ENCODE measurements at places on chromosomes 5 and 9. TPM values are rescaled to one million over a fixed set of nuclear protein-coding genes. Genes with fewer than 3 reads are reported as not detected.

DNA sequence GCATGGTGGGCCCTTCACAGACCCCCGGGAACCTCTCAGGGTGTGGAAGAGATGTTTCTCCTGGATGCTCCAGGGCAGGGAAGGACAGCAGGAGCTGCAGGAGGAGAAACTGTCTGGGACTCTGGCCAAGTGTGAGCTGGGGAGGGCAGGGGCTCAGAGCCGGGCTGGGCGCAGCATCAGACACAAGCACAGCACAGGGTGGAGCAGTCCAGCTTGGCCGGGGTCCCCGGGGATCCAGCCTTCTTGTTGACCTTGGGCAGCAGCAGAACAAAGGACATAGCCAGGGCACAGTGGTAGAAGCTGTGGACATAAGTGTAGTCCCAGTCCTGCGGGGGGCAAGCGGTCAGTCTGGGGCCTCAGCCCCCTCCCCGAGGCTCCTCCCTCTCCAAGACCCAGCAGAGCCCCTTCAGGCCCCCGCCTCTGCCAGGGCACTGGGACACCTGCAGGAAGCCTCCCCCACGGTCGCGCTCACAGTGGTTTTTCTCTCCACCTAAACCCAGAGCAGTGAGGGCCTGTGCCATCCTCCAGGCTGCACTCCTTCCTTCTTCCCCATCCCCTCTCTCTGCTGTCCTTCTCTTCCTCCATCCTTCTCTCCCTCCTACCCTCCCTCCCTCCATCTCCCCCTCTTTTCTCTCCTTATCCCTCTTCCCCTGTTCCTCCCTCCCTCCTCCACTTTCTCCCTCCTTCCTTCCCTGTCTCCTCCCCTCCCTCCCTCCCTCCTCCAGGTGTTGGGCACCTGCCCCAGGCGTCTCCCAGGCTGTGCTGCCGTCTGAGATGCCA is 10.1 kb downstream of the MYMK start:
- H3K36me3 ChIP-seq = no peaks in the 10 kb centered on the region
- H3K4me1 ChIP-seq = no peaks in the 10 kb centered on the region
- no peak overlapping the region for H3K4me3 ChIP-seq
- H3K27ac ChIP-seq = no peak overlapping the region
- peaks cover 3% of the 10 kb centered on the region for H3K27me3 ChIP-seq

GRCh38 chr5:57662991-57663390 is 180.4 kb upstream of the ACTBL2 start:
- H3K36me3 ChIP-seq = no peaks in the 10 kb centered on the region
- H3K27ac ChIP-seq = no peak overlapping the region
- no peak overlapping the region for H3K4me3 ChIP-seq
- no peaks in the 10 kb centered on the region for H3K27me3 ChIP-seq
- peak; percentile 33 for DNase-seq

GRCh38 chr9:29806937-29807618 is 2233.8 kb upstream of the C9orf72 start:
- no peak for DNase-seq
- no peaks in the 10 kb centered on the region for H3K36me3 ChIP-seq
- no peak overlapping the region for H3K4me3 ChIP-seq
- no peak overlapping the region for H3K27ac ChIP-seq

DNA sequence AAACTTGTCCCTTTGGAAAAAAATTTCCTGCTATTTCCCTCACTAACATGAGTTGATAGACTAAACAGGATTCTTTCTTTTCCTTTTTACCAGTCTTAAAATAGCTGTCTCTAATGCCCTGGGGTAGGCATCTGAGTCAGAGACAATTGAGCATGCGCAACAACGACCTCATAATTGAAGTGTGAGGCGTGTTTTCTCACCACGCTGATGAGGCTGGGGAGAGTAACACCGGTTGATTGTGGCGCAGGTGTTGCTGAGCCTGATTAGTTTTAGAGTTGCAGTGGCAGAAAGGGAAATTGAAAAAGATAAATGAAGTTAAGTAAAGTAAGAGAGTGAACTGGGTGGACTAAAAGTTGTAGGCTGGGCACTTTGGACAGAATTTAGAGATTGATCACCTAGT is 213.7 kb downstream of the TLR4 start:
- H3K27ac ChIP-seq = no peak overlapping the region
- H3K4me1 ChIP-seq = no peaks in the 10 kb centered on the region
- H3K36me3 ChIP-seq = no peaks in the 10 kb centered on the region
- H3K4me3 ChIP-seq = no peak overlapping the region
- no peak for DNase-seq

GRCh38 chr9:129781981-129782380 is 21.0 kb upstream of the TOR1B start:
- H3K27ac ChIP-seq = no peak overlapping the region
- peaks cover 4% of the 10 kb centered on the region for H3K4me1 ChIP-seq
- DNase-seq = no peak
- no peaks in the 10 kb centered on the region for H3K27me3 ChIP-seq
- no peaks in the 10 kb centered on the region for H3K36me3 ChIP-seq

GRCh38 chr5:135359374-135360165 is 39.5 kb downstream of the MACROH2A1 start:
- H3K27ac ChIP-seq = no peak overlapping the region
- DNase-seq = no peak
- H3K36me3 ChIP-seq = peaks cover 20% of the 10 kb centered on the region

DNA sequence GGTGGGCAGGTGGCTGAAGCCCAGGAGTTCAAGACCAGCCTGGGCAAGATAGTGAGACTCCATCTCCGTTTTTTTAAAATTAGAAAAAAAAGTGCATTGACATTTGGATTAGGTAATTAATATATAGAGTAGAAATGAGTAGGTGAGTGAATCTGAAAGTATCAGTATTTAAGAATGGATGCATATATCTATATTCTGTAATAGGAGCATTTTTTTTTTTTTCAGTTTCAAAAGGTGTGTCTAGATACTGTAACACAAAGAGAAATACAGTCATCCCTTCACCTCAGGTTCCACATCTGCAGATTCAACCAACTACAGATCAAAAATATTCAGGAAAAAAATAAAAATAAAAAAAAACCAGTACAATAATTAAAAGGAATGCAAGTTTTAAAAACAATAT is 50.8 kb downstream of the RBM27 start:
- H3K4me3 ChIP-seq = no peak overlapping the region
- H3K27me3 ChIP-seq = no peaks in the 10 kb centered on the region
- H3K27ac ChIP-seq = no peak overlapping the region
- no peaks in the 10 kb centered on the region for H3K4me1 ChIP-seq

DNA sequence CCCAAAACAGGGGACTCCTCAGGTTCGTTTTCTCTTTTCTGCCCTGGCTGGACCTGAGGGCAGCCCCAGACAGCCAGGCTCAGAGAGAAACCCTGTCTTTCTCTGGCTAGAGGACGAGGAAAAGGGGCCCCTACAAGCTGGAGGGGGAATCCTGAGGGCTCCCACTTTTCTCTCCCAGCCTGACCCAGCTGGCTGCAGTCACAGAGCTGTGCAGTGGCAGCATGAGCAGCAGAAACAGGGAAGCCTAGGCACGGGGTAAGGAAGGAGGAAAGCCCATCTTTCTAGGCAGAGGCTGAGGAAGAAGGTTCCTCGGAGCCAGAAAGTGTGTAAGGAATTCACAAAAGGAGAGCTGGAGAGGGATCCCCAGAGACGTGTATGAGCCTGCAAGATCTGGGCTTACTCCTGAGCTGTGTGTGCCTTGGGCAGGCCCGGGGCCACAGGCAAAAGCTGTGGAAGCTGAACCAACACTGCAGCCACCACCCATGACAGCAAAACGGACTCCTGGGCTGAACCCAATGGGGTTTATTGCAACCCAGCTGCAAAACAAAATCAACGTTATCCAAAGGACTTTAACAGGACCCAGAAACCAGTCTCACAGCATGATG is 16.2 kb downstream of the CAMSAP1 start:
- no peak overlapping the region for H3K4me3 ChIP-seq
- no peak overlapping the region for H3K27ac ChIP-seq
- DNase-seq = no peak
- no peaks in the 10 kb centered on the region for H3K27me3 ChIP-seq
- no peaks in the 10 kb centered on the region for H3K36me3 ChIP-seq

DNA sequence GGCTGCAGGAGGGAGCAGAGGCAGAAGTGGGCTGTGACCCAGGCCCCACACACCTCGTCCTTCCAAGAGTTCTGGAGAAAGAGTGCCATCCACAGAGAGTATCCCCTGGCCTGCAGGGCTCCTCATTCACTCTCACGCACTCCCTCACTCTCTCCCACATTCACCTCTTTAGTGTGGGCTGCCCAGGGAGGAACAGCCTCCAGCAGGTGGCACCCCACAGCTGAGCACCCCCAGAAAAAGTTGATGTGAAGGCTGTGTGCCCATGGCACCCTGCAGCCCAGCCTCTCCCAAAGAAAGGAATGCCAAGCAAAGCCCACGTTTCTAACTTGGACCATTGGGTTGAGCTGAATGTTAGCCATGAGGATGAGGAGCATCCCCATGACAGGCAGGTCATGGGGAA is 4.5 kb upstream of the SHC3 start:
- DNase-seq = no peak
- H3K36me3 ChIP-seq = no peaks in the 10 kb centered on the region
- no peak overlapping the region for H3K4me3 ChIP-seq
- H3K4me1 ChIP-seq = peaks cover 23% of the 10 kb centered on the region
- no peak overlapping the region for H3K27ac ChIP-seq
- no peaks in the 10 kb centered on the region for H3K27me3 ChIP-seq

DNA sequence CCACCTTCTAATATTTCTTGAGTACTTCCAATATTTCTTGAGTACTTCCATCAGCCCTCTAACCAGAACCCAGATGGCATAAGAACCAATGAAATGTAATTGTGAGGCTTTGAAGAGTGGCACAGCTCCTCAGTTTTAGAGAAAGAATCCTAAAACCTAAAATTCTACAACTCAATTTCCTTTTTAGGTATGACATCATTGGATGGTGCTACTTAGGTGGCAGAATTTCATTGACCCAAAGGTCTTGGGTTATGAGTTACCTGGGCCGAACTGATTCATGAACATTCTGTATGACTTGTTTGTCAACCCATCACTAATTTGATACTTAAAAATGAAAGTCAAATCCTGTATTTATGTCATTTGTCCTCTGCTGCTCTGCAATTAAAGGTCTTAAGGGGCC is 13.1 kb downstream of the HMGCS1 start:
- peaks cover 44% of the 10 kb centered on the region for H3K36me3 ChIP-seq
- no peak overlapping the region for H3K27ac ChIP-seq
- DNase-seq = no peak
- no peaks in the 10 kb centered on the region for H3K4me1 ChIP-seq

GRCh38 chr5:61289241-61289640 is 42.8 kb upstream of the ZSWIM6 start:
- no peak overlapping the region for H3K4me3 ChIP-seq
- no peak overlapping the region for H3K27ac ChIP-seq
- peaks cover 20% of the 10 kb centered on the region for H3K4me1 ChIP-seq
- H3K27me3 ChIP-seq = no peaks in the 10 kb centered on the region

- H3K4me3 ChIP-seq = no peak overlapping the region
- H3K4me1 ChIP-seq = no peaks in the 10 kb centered on the region
Measured at GRCh38 chr9:89400403-89401116, 82.3 kb downstream of the SECISBP2 start.

DNA sequence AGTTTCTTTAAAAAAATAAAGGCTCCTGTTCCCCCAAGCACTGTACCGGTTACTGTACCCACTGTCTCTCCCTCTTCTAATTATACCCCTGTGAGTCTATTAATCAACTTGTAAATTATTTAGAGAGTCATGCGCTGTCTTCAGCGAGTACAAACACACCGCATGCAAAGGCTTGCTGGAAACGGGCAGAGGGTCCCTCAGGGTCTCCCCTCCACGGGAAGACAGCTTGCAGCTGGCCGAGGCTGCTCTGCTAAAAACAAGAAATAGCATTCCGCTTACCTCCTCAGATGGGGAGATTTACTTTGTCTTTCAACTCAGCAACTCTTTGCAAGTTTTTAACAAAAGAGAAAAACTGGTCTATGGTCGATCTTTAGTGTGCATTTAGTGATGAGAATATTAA is 71.8 kb downstream of the AK8 start:
- no peak overlapping the region for H3K27ac ChIP-seq
- no peaks in the 10 kb centered on the region for H3K4me1 ChIP-seq
- no peak for DNase-seq
- H3K27me3 ChIP-seq = peaks cover 13% of the 10 kb centered on the region
- no peaks in the 10 kb centered on the region for H3K36me3 ChIP-seq

DNA sequence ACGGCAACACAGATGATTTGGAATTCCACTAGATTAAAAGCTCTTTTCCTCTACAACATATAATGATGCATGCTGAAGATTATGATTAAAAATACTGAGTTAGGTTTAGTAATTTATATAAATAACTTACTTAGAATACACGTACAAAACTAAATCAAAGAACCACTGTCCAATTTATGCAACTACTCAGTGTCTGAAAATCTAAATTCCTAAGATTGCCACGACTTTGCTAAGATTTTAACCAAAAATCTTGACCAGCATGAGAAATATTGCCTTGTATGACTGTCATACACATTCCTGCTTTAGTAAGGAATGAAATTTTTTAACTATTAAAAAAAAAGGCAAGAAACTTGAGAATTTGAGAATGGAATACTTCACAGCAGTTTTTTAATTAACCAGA is 292.4 kb downstream of the ZNF608 start:
- no peak overlapping the region for H3K4me3 ChIP-seq
- DNase-seq = no peak
- no peaks in the 10 kb centered on the region for H3K36me3 ChIP-seq
- no peaks in the 10 kb centered on the region for H3K4me1 ChIP-seq

GRCh38 chr9:136526625-136527066 is 19.2 kb downstream of the NOTCH1 start:
- no peak for DNase-seq
- peaks cover 25% of the 10 kb centered on the region for H3K36me3 ChIP-seq
- H3K4me3 ChIP-seq = no peak overlapping the region
- no peaks in the 10 kb centered on the region for H3K27me3 ChIP-seq

- H3K4me3 ChIP-seq = no peak overlapping the region
- no peaks in the 10 kb centered on the region for H3K36me3 ChIP-seq
- DNase-seq = no peak
- no peaks in the 10 kb centered on the region for H3K4me1 ChIP-seq
- no peak overlapping the region for H3K27ac ChIP-seq
- no peaks in the 10 kb centered on the region for H3K27me3 ChIP-seq
Measured at GRCh38 chr9:18666986-18667772, 193.2 kb downstream of the ADAMTSL1 start.

DNA sequence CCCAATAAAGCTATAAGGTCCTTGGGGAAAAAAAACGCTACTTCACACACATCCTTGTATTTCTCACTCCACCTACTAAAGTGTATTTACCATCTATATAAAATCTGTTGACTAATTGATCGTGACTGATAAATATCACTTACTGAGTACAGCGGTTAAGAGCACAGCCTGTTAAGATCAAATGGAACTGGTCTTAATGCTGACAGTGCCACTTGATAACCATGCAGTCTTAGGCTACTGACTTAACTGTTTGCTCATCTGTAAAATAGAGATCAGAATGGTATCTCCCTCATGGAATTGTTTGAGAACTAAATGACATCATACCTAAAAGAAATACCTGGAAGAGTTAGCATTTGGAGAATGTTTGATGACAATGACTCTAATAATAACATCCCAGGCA is 67.5 kb downstream of the ZFAND5 start:
- H3K36me3 ChIP-seq = no peaks in the 10 kb centered on the region
- no peaks in the 10 kb centered on the region for H3K4me1 ChIP-seq
- DNase-seq = no peak
- no peak overlapping the region for H3K27ac ChIP-seq
- H3K4me3 ChIP-seq = no peak overlapping the region

ARHGEF39 gene
- 6.5 TPM for total RNA-seq

RORB gene
- not detected for total RNA-seq

LURAP1L gene
- 3.3 TPM for total RNA-seq

GARNL3 gene
- total RNA-seq = 8.3 TPM

FPGS gene
- 90.7 TPM for total RNA-seq

PCDH1 gene
- 136 TPM for total RNA-seq

CCNJL gene
- total RNA-seq = 17.4 TPM

GABRA6 gene
- not detected for total RNA-seq

C1QTNF3 gene
- total RNA-seq = 1.6 TPM

SGCD gene
- not detected for total RNA-seq
